ENCODE measurements at places on chromosomes 12 and 14.

DNA sequence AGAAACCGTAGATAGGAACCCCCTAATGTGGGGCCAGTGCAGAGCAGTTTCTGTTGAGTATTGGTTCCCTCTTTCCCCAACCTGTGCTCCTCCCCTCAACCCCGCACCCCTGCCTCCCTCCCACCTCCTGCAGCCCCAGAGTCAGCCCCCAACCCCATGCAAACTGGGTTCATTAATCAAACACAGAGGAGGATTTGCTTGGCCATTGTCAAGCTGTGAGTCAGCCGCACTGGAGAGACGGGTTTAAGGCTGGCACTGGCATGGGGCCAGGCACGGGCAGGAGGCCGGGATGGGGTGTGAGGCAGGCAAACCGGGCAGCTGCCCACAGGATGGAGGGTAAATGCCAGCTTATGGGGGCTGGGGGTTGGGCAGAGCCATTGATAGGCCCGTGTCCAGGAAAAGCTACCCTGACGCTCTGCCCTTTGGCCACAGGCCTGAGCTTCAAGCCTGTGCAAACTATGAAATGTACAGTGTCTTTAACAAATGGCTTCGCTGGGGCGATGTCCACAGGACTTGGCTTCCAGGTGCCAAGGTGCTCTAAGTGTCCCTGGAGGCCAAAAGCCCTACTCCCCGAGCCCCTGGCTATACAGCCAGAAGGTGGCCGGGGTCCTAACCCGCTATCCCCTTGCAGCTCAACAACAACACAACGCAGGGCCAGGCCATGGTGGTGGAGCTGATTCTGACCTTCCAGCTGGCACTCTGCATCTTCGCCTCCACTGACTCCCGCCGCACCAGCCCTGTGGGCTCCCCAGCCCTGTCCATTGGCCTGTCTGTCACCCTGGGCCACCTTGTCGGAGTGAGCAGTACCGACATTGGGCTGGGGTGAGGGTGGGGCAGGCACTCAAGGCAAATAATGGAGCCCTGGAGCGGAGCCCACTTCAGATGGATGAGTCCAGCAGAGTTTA, 1.4 kb downstream of the AQP5 start:
- H3K36me3 ChIP-seq: peaks cover 10% of the 10 kb centered on the region
- no peak overlapping the region for H3K4me3 ChIP-seq
- H3K27me3 ChIP-seq: peaks cover 78% of the 10 kb centered on the region
- H3K4me1 ChIP-seq: peaks cover 16% of the 10 kb centered on the region
- H3K27ac ChIP-seq: no peak overlapping the region
- no peak for DNase-seq

- no peaks in the 10 kb centered on the region for H3K27me3 ChIP-seq
- H3K4me3 ChIP-seq: peak overlapping the region; percentile 99
- peak overlapping the region; percentile 97 for H3K27ac ChIP-seq
- DNase-seq: no peak
Observed at GRCh38 chr12:50110762-50111351, 1.2 kb upstream of the COX14 start.

DNA sequence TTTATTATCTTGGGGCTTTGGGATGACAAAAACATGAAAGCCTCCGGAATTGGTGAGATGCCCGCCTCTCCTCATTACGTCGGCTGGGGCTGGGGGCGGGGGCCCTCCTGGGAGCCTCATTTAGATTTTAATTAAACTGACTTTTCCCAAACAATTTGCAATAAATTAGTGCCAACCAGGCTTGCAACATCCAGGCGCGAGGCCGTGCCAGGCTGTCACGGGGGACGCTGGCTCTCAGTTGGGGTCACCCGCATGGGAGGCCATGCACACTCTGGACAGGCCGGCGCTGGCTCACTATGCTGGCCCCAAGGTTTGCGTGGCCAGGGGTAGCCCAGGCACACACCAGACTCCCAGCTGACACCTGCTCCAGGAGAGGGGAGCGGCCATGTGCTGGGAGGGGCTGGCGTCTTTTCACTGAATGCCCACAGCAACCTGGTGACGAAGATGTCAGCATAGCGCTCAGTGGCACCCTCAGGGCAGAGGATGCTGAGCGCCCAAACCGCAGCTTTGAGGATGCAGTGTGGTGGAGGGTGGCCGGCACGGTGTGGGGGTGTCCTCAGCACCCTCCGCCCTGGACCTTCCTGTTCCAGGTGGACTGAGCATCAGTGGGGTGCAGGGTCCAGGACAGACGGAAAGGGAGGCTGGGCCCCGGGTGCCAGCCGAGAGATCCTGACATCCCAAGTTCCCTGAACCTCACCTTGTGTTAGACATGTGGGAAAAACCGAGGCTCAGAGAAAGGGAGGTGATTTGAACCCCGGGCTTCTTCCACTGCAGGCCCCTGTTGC, 190.8 kb upstream of the C14orf180 start:
- H3K4me1 ChIP-seq: peaks cover 28% of the 10 kb centered on the region
- H3K4me3 ChIP-seq: no peak overlapping the region
- DNase-seq: no peak
- no peaks in the 10 kb centered on the region for H3K27me3 ChIP-seq
- peak overlapping the region; percentile 97 for H3K27ac ChIP-seq

- H3K27ac ChIP-seq: peak overlapping the region; percentile 3
- H3K36me3 ChIP-seq: no peaks in the 10 kb centered on the region
- no peak overlapping the region for H3K4me3 ChIP-seq
- DNase-seq: no peak
Observed at GRCh38 chr12:65195387-65196055, 26.1 kb downstream of the LEMD3 start.

- no peak overlapping the region for H3K27ac ChIP-seq
- no peak for DNase-seq
- H3K27me3 ChIP-seq: peaks cover 72% of the 10 kb centered on the region
- no peaks in the 10 kb centered on the region for H3K36me3 ChIP-seq
- no peak overlapping the region for H3K4me3 ChIP-seq
- no peaks in the 10 kb centered on the region for H3K4me1 ChIP-seq
Observed at GRCh38 chr12:106080791-106081170, 58.0 kb downstream of the NUAK1 start.

DNA sequence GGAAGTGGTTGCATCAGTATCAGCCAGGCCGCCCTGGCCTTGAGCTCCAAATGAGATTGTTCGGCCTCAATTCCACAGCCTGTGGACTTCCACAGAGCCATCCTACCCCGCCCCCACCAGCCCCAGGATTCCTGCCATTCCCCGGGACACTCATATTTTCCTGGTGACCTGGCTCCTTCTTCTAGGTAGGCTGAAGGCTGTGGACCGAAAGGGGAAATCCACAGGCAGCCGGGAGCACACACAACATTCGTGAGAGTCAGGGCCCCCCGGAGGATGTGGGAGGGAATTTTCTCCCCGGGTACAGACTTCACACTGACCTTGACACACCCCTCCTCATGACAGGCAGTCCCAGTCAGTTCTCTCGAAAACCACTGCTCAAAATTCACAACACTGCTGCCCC, 39.9 kb downstream of the RIN3 start:
- H3K4me3 ChIP-seq: no peak overlapping the region
- peaks cover 5% of the 10 kb centered on the region for H3K36me3 ChIP-seq
- no peak overlapping the region for H3K27ac ChIP-seq
- H3K27me3 ChIP-seq: peaks cover 5% of the 10 kb centered on the region

DNA sequence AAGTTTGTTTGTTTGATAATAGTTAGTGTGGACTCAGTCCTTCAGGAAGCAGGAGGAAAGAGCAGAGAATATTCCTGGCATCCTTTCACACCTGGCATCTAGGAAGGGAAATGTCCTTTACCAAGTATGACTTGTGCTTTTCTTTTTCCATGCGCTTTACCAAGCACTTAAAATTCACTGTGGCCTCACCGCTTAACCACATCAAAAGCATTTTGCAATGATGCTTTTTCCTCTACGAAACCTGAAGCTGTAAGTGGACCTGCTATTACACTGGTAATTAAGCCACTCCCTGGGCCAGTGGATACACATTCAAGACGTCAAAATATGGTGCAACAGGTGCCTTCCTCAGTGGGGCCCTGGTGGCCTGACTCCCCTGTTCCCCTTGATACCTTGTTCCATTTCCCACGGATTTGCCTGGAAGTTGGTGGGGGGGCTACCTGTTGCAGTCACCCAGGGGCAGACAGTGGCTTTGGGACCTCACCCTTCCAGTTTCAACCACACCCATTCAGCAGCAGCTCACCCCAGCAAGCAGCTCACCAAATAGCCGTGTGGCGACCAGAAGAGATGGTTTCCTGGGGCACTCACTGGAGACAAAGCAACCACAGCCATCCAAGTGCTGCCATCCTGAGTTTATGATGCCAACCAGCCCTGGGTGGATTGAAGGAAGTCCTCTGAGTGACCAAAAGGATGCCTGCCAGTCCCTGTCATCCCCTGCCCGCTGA, 14.2 kb upstream of the FZD10 start:
- no peaks in the 10 kb centered on the region for H3K4me1 ChIP-seq
- H3K27me3 ChIP-seq: peaks cover 4% of the 10 kb centered on the region
- H3K27ac ChIP-seq: no peak overlapping the region
- no peak overlapping the region for H3K4me3 ChIP-seq
- DNase-seq: no peak
- no peaks in the 10 kb centered on the region for H3K36me3 ChIP-seq

DNA sequence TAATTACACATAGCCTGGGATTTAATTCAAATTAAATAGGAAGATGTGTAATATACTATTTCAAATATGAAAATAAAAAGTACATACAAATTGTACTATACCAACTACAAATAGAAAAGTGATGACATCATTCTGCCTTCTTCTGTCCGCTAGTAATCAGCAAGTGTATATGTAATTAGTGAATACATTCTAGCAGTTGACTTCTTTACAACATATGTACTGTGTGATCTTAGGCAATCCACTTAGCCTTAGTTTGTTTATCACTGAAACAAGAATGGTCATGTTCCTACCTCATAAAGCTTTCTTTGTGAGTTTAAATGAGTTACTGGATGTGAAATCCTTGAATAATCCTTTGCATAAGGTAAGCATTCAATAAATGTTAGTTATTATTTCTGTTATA, 7.8 kb upstream of the LUM start:
- H3K4me3 ChIP-seq: no peak overlapping the region
- no peaks in the 10 kb centered on the region for H3K4me1 ChIP-seq
- no peak overlapping the region for H3K27ac ChIP-seq
- DNase-seq: no peak
- H3K36me3 ChIP-seq: no peaks in the 10 kb centered on the region

DNA sequence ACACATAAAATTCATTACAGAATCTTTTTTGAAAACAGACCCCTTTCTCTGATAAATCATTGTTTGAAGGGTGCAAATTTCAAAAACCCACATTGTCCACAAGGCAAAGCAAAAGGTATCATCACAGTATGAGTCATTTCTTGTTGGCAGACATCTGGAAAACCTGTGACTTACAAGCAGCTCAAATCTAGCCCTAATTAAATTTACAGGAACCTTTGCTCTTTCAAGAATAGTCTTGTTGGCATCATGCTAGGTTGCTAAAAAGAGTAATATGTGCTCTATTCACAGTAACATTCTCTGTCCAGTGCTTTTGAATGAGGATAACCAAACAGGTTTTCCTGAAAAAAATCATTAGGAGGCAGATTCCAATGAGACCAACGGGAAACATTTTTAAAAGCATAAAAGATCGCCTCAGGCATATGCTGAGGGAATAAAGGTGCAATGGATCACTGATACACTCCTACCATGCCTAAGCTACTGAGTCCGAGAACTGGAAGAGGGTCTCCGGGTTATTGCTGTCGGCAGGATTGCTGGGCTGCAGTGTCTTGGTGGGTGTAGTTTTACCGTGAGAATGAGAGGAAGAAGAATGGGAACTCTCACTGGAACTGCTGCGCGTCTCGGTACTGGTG, 55.5 kb upstream of the TTC7B start:
- H3K4me1 ChIP-seq: peaks cover 5% of the 10 kb centered on the region
- H3K36me3 ChIP-seq: peaks cover 13% of the 10 kb centered on the region
- no peak overlapping the region for H3K4me3 ChIP-seq
- H3K27ac ChIP-seq: no peak overlapping the region
- H3K27me3 ChIP-seq: no peaks in the 10 kb centered on the region

DNA sequence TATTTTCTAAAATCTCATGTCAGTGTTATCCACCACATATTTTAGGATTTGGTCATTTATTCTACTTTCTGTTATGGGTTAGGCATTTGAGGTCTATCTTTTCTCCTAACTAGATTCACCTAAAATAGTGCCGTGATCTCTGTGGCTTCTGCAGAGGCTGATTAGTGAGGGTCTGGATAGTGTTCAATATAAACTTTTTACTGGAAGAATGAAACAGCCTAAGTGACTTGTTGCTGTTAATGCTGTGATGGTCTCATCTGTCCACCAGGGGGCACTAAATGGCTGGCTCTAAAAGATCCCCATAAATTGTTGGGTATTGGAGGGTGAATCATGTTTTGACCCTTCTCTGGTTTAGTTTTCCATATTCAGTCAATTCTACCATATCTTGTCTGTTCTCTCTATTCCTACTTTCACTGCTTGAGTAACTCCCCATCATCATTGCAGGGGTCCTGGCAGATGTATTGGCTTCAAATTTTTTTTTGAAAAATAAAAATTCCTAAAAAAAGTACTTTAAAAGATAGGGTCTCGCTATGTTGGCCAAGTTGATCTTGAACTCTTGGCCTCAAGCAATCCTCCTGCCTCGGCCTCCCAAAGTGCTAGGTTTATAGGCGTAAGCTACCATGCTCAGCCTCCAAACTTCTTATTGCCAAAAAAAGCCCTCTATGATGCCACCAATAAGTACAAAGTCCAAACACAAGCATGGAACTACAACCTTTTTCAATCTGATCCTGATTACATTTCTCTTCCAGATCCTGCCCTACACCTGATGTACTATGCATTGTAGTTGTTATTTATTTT, 6.9 kb downstream of the PABPN1 start:
- no peaks in the 10 kb centered on the region for H3K27me3 ChIP-seq
- DNase-seq: peak; percentile 30
- H3K27ac ChIP-seq: peak overlapping the region; percentile 78
- no peak overlapping the region for H3K4me3 ChIP-seq

DNA sequence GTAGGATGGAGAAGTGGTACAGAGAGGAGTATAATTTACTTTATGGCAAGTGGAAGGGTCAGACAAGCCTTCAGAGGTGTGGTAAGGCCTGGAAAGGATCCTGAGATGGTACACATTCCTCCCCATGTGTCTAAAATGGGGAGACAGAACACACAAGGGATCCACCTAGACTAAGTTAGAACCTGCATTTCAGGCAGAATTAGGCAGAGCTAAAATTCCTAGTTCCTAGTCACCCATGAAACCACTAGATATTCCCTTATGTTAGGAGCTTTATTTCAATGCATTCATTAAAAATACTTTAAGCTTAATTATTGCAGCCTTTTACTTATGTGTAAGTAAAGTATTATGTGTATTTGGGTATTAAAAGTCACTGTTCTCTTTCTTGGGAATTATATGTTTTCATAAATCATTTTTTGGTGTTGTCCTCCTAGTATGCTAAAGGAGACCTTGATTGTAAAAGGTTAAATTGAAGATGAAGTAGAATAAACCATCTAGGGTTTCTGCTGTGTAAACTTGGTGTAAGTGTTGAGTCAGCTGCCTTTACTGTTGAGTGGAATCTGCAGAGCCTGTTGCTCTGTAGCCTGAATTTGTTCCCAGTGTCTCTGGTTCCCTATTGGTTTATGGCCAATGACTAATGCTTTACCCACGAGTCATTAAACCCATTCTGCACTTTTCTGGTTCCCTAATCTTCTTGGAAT, 423.2 kb downstream of the ATP23 start:
- no peak for DNase-seq
- no peaks in the 10 kb centered on the region for H3K36me3 ChIP-seq
- no peak overlapping the region for H3K4me3 ChIP-seq
- no peaks in the 10 kb centered on the region for H3K4me1 ChIP-seq
- H3K27ac ChIP-seq: no peak overlapping the region
